GM04504 (cell line): ENCODE measurements at places on chromosomes 5 and 9.

GRCh38 chr5:32325062-32325461 is 12.3 kb upstream of the MTMR12 start:
- no peak for DNase-seq

DNA sequence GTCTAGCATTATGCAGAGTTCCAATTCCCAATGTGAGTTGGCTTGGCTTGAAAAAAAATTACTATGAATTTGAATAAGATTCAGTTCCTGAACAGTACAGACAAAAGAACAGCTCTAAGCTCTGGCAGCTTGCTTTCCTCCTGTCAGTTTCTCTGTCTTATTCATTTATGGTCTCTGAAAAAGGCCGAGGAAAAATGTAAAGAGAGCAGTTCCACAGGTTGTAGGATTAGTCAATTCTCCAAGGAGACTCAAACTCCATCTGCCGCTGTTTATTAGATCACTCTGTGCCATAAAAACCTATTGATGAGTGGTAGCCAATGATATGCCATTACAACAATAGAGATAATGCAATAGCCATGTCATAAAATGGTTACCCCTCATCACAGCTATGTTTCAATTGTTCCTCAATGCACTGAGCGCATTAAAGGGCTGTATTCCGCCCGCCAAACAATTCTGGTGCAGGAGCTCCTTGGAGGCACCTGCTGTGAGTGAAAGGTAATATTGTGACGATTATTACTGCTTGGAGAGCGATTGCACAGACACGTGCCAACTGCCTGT is 188.2 kb downstream of the ARRDC3 start:
- DNase-seq: no peak

- no peak for DNase-seq
Observed at GRCh38 chr9:100437860-100438805, 11.2 kb downstream of the MSANTD3 start.

GRCh38 chr5:38420691-38421390 is 135.6 kb downstream of the LIFR start:
- no peak for DNase-seq

GRCh38 chr9:116087751-116088194 is 65.8 kb upstream of the PAPPA start:
- DNase-seq: peak; percentile 60

GRCh38 chr5:39420482-39421145 is 4.2 kb downstream of the DAB2 start:
- DNase-seq: peak; percentile 77

DNA sequence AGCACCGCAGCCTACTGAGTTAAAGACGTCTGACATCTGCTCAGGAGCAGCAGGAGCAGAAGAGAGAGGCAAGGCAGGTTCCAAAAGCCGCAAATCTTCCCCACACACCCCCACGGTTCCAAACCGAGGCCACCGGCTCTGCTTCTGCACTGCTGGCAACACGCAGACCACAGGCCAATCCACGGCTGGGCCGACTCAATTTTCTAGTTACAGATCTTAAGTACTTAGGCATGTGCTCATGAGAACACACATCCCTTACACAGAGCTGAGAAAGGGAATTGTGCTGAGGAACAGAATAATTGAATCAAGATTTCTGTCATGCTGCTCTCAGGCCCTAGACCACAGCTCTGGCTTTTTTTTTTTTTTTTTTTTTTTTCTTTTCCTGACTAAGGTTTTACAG is 32.6 kb downstream of the PAX5 start:
- no peak for DNase-seq
